Right ventricle myocardium inferior (tissue), 1 donor: ENCODE measurements at places on chromosomes 4 and X. TPM values are rescaled to one million over a fixed set of nuclear protein-coding genes. Genes with fewer than 3 reads are reported as not detected.

Gene PLXNA3
- total RNA-seq: 23.2 TPM

DNA sequence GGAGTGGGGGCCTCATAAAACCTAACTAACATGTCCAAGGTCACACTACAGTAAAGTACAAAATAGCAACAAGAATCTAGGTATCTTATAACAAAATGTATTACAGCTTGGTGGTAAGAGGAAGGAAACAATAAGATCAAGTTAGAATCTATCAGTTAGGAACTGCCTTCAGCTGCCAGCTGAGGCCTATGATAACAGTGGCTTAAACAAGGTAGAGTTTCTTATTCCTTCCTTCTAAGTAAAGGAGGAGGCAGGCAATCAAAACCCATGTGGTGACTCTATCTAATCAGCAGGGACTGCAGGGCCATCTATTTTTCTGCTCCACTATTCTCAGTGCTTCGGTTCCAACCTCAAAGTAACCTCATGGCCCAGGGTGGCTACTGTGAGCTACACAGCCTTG, 10.9 kb downstream of the SH3D19 start:
- no peak for DNase-seq

- DNase-seq: no peak
These were observed 2.1 kb upstream of the IL2 start for GRCh38 chr4:122458625-122459024.

GRCh38 chr4:89994176-89994873, 99.7 kb downstream of the MMRN1 start:
- DNase-seq: no peak

DNA sequence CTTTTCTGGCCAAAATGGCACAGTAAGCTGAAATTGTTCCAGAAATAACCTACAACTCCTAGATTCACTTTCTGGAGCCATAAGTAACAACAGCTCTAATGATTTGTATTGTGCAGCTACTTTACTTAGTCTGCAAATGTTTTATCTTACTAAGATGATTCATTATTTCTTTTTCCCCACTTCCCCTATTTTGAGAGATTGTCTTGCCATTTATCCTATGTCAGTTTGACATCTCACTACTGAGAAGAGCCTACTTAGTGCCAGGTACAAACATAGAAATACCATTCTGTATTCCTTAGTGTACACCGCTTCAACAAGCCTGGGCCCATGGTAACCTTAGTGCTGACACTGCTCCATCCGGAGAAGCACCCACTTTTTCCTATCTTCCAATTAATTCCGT, 13.8 kb upstream of the STK26 start:
- DNase-seq: no peak

DNA sequence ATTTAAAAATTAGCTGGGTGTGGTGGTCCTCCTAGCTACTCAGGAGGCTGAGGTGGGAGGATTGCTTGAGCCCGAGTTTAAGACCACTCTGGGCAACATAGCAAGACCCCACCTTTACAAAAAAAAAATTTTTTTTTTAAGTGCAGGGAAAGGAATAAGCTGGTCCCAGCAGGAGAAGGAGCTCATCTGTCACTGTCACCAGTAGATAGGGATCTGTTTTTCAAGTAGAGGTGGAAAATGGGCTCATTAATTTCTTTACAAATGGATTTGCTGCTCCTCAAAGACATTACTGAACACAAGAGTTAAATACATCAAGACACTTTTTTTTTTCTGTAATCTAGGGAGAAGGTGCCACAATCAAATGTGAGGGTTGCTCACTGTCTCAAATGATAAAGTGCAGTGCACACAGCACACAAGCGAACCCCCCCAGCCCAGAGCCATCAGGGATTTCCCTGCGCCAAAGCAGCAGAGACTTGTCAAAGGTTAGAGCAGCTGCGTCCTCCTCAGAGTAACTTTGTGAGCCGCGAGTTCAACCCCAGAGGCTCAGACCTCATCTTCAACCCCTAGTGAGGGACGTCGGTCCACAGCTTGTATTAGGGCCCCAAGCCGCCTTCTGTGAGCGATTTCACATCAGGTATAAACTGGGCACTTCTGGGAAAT, 14.3 kb upstream of the MTNR1A start:
- DNase-seq: no peak

- no peak for DNase-seq
These were observed 74.7 kb downstream of the CHRNA9 start for GRCh38 chr4:40409835-40410234.

- no peak for DNase-seq
These were observed 257.2 kb downstream of the SNCA start for GRCh38 chr4:89579771-89580170.

Gene ARHGEF6
- 40.2 TPM for total RNA-seq

DNA sequence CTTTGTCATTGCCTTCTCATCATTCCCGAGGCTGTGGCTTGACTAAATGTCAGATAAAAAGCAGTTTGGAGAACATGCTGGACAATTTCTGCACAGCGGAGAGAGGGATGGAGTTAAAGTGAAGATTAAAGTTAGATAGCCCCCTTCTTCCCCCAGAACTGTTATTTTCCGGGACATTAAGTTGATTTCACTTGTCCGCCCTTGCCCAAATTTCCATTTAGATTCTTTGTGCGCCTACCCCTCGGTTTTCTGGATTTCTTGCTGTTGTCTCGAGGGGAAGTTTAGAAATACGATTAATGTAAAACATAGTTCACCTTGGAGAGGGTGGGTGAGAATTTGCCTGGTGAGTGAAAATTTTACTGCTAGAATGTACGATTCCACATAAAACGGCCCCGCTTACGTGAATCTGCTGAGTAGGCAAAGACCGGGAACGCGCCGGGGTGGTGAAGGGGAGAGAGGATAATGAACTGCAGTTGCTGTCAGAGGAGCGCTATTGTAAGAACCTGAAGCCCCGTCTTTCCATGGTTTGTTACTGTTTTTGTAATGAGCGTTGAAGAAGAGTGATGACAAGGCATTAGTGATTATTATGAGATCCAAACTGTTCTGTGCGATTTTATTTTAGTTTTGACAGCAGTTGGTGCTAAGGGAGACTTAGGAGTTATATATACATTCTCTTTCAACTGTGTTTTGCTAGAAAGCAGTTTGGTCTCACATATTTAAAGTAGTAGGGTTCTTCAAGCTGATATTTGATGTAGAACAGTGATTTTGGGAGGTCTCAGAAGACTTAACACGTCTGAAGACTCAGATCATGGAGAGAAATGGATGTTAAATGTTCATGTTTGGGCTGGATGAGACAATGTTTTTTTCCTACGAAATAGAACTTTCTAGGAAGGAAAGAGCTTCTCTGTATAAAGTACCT, 73.0 kb downstream of the AFF1 start:
- peak; percentile 80 for DNase-seq

DNA sequence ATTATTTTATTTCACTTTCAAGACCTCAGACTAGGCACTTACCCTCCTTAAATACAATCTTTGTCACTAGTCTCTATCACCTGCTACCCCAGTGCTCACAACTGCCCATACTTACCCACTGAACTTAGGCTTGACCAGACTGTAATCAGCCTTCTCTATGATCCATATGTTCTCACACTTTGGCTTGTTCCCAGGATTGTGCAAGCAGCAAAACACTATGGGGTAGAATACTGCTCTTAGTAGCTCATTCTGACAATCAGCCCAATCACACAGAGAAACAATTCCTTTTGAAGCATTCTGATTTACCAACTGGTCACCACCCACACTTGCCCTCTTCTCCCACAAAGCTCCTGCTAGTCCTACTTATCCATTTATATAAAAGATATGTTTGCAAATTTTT, 878.3 kb downstream of the FSTL5 start:
- no peak for DNase-seq

Gene RTL9
- 0.38 TPM for total RNA-seq

DNA sequence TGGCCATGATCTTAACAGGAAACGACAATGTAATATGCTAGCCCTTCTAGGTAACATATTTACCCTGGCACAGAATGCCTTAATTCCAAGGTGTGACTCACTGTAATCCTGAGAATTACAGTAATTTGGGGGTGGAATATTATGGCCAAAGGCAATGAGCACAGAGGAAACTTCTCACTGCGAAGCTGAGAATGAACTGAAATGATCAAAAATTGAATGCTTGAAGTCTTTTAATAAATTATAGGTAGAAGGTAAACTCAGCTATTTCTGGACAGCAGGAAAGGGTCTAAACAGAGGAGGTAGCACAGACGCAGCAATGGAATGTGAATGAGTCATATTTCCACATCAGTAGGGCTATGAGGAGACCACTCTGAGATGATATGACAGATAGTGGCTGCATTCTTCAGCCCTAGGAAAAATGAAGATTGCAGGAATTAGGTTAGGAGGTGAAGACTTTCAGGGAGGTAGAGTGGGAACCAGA, 312.6 kb downstream of the PACRGL start:
- no peak for DNase-seq

DNA sequence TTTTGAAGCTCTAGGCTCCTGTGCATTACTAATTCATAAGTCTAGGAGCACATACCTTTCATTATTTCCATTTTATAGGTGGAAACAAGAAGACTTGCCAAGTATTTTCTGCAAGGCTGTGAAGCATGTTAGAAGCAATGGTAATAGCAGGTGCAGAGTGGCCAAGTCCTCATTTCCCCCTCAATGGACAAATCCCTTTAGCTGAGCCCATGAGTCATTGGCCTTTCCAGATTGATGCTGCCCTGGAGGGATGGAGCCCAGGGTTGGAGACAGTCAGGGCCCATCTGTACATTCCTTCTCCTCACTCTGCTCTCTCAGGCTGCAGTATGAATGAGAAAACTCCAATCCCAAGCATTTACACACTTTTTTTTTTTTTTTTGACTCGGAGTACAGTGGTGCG, 6.6 kb downstream of the MGST2 start:
- no peak for DNase-seq

Gene TMEM144
- total RNA-seq: 12.6 TPM

- DNase-seq: no peak
These were observed 90.8 kb downstream of the IRF2 start for GRCh38 chr4:184383497-184384055.

- no peak for DNase-seq
These were observed 11.0 kb downstream of the TENM3 start for GRCh38 chr4:182254026-182254780.

DNA sequence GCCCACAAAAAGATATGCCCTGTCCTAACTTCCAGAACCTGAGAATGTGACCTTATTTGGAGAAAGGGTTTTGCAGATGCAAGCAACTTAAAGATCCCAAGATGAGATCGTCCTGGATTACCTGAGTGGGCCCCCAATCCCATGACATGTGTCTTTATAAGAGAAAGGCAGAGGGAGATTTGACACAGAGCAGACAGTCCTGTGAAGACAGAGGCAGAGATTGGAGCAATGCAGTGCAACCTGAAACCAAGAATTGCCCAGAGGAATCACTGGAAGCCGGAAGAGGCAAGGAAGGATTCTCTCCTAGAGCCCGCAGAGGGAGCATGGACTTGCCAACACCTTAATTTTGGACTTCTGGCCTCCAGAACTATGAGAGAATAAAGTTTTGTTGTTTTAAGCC, 171.5 kb downstream of the SMIM20 start:
- no peak for DNase-seq

Gene OPRPN
- not detected for total RNA-seq

Gene PLK4
- total RNA-seq: 1.1 TPM

GRCh38 chr4:3656416-3657356, 109.5 kb upstream of the ADRA2C start:
- peak; percentile 33 for DNase-seq

Gene AFM
- total RNA-seq: not detected

DNA sequence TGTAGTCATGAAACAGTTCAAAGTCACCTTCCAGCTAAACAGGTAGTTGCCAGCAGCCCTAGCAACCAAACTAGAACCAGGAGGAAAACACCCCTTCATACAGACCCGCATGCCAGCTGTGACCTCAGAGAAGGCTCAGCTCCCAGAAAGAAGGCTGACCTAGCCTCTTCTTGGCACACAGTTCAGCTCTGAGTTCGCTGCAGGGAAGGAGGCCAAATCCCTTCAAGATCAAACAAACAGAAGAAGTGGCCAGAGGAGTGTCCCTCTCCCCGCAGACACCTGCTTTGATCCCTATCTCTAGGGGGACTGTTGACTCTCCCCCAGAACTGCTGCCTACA, 56.0 kb downstream of the HADH start:
- DNase-seq: no peak

Gene TEX13A
- not detected for total RNA-seq

- DNase-seq: no peak
These were observed 87.2 kb upstream of the MYOZ2 start for GRCh38 chr4:119048446-119048845.

GRCh38 chr4:169103966-169104412, 93.9 kb upstream of the CBR4 start:
- no peak for DNase-seq

DNA sequence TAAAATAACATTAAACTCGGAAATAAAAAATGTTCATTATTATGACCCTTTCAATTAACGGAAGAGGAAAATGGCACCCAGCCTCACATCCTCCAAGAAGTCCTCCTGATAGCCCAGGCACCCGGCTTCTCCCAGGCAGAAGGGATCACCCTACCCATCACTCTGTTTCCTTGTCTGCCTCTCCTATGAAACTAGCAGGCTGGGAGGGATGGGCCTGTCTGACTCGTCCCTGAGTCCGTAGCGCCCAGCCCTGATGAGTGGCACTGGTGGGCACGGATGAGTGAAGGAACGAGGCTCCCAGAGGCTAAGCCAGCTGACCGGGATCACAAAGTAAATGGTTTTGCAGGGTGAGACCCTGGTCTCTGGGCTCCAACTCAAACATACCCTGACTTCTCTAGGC, 28.6 kb upstream of the KIAA0232 start:
- DNase-seq: no peak

GRCh38 chr4:73822389-73822788, 14.1 kb upstream of the CXCL6 start:
- no peak for DNase-seq

- no peak for DNase-seq
These were observed 26.5 kb downstream of the HNRNPDL start for GRCh38 chr4:82403725-82404124.

Gene NHSL2
- total RNA-seq: 5.7 TPM
